ENCODE measurements at places on chromosomes 11 and 22.

DNA sequence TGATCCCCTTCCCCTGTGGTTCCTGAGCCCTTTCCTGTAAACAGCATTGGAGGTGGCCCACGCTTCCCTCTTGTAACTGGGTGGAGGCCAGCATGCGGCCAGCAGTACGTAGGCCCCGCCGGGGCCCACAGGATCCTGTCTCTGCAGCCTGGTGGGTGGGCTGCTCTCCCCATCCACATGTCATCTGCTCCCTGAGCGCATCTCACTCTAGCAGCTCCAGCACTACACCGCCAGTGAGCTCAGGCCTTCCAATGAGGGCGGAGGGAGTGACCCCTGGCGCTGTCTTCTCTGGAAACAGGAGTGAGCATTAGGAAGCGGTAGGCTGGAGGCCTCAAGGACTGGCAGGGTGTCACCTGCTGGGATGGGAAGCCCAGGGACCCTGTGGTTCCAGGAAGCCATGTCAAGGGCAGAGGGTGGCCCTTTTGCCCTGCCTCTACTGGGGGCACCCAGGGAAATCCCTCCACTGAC is 363.9 kb downstream of the TBC1D22A start:
- DNase-seq, result no peak

GRCh38 chr11:79019975-79020374 is 420.9 kb downstream of the TENM4 start:
- no peak for DNase-seq

DNA sequence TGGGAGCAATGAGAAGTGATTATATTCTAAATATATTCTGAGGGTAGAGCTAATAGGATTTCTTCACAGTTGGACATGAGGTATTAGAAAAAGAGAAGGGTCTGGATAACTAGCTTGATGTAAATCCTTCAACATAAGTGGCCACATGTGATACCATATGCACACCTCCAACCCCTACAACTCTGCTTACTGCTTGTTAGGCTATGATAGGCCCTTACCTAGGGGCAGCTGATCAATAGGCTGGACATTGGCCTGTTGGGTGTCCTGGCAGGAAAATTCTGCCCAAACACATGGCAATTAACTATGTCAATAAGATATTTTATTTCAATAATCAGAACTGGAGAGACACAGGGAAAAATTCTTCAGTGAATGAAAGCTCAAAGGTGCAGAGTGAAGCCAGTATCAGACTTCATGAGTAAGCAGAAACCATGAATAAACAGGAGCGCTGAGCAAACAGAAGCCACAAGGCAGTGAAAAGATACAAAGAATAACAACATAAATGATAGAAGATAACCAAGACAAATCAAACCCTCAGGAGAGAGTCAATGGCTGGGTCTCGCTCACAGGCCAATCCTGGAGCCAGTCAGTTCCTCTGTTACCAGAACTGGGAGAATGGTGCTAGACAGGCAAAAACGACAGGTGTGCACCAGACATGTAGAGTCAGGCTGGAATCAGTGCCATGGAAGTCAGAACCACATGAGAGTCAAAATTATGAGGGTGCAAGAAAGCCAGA is 46.3 kb upstream of the PSMA1 start:
- DNase-seq, result no peak

- DNase-seq, result no peak
Measured at GRCh38 chr11:54985731-54986130, 276.2 kb upstream of the TRIM48 start.

- DNase-seq, result no peak
Measured at GRCh38 chr22:43078522-43078921, 10.7 kb downstream of the TTLL1 start.

DNA sequence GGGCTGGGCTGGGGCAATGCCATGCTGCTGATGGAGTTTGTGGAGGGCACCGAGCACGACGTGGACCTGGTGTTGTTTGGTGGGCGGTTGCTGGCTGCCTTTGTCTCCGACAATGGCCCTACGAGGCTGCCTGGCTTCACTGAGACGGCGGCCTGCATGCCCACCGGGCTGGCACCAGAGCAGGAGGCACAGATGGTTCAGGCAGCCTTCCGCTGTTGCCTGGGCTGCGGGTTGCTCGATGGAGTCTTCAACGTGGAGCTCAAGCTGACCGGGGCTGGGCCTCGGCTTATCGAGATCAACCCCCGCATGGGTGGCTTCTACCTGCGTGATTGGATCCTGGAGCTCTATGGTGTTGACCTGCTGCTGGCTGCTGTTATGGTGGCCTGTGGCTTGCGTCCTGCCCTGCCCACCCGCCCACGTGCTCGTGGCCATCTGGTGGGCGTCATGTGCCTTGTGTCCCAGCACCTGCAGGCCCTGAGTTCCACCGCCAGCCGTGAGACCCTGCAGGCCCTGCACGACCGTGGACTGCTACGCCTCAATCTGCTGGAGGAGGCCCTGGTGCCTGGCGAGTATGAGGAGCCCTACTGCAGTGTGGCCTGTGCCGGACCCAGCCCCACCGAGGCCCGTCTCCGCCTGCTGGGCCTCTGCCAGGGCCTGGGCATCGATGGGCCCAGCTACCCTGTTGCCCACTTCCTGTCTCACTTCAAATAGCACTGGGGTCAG is 4.2 kb upstream of the RPS6KB2 start:
- no peak for DNase-seq

DNA sequence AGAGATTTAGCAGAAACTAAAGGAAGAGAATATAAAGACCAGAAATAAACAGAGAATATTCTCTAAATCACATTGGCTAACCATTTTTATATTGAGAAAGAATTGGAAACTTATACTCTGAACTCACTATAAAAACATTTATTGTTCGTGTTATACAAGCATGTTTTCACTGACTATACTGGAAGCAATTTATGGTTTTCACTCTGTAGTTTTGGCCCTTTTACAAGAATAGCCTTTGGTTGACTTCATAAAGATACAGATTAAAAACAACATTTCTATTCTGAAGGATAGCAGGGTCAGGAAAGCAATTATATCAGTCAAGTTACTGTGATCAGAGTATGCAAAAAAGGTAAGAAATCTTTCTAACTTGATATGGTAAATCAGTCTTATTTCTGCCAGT is 965.7 kb upstream of the FAT3 start:
- no peak for DNase-seq

DNA sequence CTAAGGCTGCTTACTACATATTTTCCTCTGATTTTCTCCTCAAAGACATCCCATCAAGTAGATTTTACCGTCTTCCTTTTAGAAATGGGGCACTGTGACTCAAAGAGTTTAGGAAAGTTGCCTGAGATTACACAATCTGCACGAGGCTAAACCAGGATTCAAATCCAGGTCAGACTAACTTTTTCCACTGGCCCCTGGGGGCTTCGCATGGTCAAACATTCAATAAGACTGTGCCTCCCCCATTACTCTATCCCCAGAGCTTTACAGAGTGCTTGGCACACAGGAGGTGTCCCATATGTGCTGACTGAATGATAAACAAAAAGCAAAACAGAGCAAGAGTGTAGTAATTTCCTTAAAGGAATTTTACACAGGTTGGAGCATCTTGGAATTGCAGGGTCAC is 118.1 kb upstream of the TEAD1 start:
- no peak for DNase-seq

GRCh38 chr11:67640021-67640757 is 626 bp upstream of the TBX10 start:
- no peak for DNase-seq

DNA sequence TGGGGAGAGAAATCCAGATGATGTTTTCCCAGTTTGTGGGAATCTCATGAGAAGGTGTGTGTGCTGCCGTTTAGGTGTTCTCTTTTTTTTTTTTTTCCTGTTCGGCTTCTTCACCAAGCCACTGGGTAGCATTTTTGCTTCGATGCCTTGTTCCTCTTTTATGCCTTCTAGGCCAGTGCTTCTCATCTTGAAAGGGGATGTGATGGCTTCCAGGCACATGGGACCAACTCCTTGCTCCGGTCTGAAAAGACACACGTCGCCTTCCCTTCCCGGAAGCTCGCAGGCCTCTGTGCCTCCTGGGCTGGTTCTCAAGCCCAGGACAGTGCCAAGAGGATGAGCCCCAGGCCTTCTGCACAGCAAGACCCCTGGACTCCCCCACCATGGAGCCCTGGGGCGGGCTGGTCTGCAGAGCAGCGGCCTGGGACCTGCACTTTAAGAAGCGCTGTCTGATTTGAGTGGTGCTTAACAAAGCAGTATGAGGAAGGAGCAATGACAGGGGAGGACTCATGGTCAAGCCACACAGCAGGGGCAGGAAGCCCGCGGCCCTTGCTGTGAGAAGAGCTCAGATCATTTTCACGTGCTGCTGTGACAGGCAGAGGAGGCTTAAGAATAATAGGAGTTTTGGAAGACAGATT is 158.8 kb downstream of the MPPED1 start:
- no peak for DNase-seq

DNA sequence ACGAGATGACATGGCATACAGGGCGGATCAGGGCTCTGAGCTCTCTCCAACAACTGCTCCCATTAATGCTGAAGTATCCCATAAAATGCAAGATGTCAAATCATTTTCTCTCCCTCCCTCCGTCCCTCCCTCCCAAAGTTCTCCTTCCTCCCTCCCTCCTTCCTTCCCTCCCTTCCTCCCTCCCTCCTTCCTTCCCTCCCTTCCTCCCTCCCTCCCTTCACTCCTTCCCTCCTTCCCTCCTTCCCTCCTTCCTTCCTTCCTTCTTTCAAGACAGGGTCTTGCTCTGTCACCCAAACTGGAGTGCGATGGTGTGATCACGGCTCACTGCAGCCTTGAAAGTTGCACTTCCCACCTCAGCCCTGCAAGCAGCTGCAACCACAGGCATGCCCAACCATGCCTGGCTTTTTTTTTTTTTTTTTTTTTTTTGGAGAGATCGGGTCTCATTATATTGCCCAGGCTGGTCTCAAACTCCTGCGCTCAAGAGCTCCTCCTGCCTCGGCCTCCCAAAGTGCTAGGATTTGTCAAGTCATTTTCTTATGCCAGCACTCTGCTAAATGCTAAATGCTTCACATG is 38.2 kb downstream of the TXN2 start:
- DNase-seq, result no peak

GRCh38 chr11:12506404-12506921 is 129.1 kb downstream of the PARVA start:
- DNase-seq, result no peak

DNA sequence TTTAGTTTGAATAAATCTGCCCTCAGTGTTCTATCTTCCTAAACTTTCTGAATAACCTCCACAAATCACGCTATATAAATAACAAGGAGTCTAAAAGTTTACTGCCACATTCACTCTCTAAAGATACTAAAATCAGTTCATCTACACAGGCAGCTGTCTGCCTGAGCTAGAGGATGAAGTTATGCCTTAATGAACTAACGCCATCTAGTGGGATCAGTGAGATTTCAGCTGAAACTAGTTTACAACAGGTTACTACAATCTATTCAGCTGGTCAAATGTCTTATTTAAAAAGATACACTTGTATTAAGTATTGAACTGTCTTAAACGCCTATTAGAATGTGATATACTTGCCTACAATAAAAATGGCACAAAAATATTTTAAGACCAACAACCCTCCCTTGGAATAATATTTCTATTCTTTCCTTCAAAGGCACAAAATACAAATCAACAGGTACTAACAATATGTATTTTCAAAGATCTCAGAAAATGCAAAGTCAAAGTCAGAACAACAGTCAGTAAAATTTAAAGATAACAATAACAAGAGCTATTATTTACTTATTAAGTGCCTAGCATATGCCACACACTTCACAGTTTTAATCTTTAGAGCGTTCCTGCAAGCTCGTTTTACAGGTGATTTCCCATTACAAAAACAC is 84.1 kb downstream of the LARGE2 start:
- DNase-seq, result no peak

DNA sequence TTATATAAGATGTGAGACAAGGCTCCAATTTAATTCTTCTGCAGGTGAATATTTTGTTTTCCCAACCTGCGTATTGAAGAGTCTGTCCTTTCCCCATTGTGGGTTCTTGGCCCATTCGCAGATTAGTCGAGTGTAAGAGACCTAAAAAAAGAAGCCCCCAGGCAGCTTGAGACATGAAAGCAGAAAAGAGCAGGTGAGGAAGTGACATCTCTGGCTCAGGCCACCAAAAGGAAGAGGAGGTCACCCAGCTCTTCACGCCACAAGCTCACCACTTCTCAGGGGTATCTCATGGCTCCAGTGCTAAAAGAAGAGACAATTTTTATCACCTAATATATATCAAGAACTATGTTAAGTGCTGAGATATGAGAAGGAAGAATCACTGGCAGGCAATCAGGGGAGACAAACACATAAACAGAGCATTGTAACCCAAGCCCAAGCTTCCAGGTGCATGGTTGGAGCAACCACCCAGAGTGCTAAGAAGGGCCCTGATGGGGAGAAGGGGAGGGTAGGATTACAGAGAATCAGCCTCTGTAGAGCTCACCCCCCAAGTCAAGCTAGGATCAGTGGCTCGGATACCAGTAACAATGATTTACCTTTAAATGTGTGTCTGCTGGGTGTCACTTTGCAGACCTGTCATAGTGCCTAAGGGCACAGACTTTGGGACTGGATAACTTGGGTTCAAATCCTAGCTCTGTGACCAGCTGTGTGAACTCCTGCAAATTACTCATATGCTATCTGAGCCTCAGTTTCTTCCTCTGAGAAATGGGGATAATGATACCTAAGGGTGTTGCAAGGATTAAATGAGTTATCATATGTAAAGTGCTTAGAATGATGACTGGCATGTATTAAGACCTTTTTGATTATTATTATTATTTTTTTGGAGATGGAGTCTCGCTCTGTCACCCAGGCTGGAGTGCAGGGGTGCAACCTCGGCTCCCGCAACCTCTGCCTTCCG is 39.2 kb downstream of the MCHR1 start:
- no peak for DNase-seq

DNA sequence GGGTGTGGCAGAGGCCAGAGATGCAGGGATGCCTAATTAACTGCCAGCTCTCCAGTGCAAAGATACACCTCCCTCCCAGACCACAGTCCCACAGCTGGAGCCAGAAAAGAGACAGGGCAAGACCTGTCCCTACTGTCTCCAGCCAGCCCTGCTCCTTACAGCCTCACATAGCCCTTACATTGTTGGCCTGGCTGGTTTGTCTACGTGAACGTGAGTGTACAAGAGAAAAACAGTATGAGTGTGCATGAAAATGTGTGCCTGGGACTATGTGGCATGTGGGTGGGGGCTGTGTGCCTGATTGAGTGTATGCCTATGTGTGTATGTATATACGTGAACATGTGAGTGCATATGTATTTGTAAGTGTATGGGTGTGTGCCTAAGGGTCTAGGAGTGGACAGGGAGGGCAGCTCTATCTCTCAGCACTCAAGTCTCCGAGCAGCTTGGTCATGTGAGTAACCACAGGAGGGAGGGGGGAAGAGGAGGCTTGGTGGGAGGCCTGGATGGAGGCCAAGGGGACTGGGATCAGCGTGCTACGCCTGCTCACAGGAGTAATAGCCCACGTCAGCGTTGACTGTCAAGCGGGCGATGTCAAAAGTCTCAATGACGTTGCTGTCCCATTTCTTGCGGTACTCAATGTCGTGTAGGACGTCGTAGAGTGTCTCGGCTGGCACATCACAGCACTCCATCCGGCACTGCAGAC is 6.6 kb upstream of the ARAP1 start:
- no peak for DNase-seq

GRCh38 chr11:82980292-82980691 is 78.8 kb downstream of the DDIAS start:
- DNase-seq, result no peak

GRCh38 chr22:39985383-39986035 is 9.2 kb upstream of the FAM83F start:
- DNase-seq, result no peak

GRCh38 chr11:17985517-17985916 is 27.3 kb downstream of the SERGEF start:
- no peak for DNase-seq

GRCh38 chr11:25988178-25988577 is 343.8 kb upstream of the ANO3 start:
- no peak for DNase-seq

All from activated T-helper 1 cell treated with anti-CD3 and anti-CD28 coated beads, Interleukin-2, amount 50 U/mL, for 16 hours (primary cell).